ENCODE measurements at places on chromosomes 5 and 9.

DNA sequence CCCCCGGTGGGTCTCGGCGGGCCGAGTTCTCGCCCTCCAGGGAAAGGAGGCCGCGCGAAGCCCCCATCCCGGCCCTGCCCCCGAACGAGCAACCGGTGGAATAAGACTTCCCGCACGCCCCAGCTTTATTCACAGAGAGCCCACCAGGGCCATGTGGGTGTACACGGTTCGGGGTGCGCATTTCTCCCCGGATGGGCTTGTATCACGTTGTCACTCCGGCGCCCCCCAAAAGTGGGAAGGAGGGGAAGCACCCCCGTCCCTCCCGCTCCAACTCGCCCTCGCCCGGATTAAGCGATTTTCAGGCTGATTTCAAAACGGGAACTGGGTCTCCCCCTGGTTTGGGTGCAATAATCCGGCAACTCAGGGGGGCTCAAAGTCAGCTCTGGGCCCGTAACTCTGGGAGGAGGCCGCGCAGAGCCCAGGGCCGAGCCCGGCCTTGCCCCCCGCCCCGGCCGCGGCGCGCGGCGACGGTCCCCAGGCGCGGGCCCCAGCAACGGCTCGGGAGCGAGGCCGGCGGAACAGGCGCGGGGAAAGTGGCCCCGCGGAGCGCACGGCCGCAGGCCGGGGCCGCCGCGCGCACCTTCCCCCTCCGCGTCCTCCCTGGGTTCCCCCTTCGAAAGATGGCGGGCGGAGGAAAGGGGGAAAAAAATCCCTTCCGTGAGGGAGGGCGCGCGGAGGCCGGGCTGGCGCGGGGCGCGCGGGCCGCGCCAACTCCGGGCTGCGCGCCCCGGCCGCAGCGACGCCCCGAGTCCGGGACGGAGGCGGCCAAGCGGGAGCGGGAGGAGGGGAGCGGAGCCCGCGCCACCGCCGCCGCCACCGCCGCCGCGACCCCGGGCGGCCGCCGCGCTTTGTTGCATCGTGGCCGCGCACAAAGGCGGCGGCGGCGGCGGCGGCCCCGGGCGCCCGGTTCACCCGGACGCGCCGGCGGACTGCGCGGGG lies 644 bp downstream of the BRD3 start:
- DNase-seq: no peak

DNA sequence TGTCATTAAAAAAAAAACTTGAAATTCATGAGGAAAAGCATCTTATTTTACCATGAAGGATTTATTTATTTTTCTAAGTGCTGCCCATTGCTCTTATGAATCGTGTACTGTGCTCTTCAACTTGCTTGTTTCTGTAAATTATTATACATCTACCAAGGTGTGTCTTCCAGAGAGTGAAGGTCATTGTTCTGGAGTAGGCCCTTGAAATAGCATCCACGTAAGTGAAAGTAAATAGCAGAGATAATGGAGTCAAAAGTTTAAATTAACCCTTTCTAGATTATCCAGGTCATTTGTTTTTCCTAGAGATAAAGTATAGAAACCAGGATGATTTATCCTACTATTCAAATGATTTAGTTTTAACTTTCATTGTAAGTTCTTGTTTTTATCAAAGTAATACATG lies 473.1 kb downstream of the DIRAS2 start:
- DNase-seq: no peak

- no peak for DNase-seq
Observed at GRCh38 chr9:35617548-35617947, 665 bp downstream of the CD72 start.

GRCh38 chr5:1564182-1564748 lies 40.5 kb upstream of the LPCAT1 start:
- no peak for DNase-seq

- DNase-seq: no peak
Observed at GRCh38 chr9:35028341-35028740, 38.8 kb downstream of the DNAJB5 start.

DNA sequence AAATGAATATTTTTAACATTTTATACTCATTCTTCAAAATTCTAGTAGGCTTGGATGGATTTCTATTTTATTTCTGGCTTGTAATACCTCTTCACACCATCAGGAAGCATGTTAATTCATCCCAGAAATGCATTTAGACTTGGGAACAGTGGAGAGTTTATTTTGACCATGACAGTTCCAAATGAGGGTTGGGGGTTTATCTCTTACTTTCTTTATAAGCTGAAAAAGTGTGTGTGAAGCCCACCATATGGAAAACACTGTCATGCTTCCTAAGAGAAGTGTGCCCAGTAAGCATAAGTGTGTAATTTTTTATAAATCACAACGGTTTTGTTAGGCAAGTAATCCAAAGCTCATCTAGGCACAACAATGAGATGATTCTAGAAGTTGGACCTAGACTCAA lies 215.6 kb downstream of the ADCY2 start:
- DNase-seq: no peak

GRCh38 chr5:159032656-159033350 lies 66.9 kb downstream of the EBF1 start:
- no peak for DNase-seq

DNA sequence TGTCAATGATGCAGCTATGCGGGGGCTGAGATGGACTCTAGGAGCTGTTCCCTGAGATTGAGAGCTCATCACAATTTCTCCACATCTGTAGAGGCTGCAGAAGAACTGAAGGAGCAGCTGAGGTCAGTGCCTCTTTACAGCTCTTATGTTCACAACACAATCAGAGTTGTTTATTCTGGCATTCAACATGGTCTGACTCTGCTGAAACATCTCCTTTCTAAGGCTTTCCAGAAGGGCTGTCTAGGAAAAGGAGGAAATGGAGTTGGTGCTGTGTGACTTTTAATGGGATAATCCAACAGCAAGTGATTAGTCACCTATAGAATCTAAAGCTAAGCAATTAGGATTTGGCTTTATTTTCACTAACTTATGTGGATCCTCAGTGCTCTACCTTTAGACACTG lies 6.0 kb downstream of the POU5F2 start:
- DNase-seq: no peak

DNA sequence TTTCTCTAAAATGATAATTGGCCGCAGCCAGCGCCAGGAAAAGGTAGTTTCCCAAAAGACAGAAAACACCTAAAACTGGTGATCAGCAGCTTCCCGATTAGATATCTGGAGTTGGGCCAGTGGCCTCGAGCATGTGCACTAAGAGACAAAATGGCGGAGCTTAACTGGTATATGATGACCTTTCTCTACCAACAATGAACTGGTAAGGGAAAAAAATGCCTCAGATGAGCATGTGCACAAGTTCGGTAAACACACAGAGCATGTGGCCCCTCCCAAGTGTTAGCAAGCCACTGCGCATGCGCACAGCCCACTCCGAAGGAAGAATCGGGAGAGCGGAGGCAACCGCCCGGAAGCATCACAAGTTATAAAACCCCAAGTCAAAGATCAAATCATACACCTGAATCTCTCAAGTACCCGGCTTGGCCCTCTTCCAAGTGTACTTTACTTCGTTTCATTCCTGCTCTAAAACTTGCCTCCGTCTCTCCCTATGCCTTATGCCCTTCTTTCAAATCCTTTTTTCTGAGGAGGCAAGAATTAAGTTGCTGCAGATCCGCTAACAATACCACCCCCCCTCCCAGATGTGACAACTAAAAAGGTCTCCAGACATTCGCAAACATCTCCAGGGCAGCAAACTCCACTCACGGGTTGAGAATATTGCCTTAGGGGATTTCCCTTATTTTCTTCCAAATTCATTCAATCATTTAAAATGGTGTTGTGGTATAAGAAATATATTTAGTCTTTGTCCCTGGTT lies 15.0 kb upstream of the PTBP3 start:
- DNase-seq: peak; percentile 40

DNA sequence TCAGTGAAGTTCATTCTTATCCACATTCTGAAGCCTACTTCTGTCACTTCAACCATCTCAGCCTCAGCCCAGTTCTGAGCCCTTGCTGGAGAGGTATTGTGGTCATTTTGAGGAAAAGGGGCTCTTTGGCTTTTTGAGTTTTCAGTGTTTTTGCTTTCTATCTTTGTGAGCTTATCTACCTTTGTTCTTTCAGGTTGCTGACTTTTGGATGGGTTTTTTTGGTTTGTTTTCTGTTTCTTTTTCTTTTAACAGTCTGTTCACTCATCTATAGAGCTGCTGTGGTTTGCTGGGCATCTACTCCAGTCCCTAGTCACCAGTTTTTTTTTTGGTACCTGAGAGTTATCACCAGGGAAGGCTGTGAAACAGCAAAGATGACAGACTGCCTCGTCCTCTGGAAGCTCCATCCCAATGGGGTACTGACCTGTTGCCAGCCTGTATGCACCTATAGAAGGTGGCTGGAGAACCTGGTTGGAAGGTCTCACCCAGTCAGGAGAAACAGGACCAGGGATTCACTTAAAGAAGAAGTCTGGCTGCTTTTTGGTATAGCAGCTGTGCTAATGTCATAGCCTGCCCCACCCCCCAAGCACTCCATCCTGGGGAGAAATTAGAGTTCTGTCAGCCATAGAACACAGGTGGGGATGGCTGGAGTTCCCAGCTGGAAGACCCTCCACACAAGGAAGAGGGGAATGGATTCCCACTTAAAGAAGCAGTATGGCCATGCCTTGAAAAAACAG lies 138.6 kb upstream of the TSLP start:
- DNase-seq: no peak

DNA sequence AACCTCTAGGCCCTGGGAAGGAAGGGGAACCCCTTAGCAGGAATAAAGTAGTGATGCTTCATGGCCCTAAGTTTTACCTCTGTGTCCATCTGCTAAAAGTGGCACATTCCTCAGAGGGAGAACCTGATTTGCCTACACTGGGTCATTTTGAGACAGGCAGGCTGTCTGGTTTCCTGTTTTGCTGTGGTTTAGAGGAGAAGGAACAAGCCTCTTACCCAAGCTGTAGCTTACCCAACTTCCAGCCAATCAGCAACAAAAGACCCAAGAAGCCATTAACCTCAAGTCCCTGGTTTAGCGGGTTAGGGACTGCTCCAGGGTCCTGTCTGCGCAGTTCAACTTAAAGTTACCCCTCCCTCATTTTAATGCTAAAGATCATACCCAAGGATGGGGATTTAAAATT lies 411.0 kb downstream of the MAT2B start:
- DNase-seq: no peak

- DNase-seq: no peak
Observed at GRCh38 chr9:127169575-127169883, 47.1 kb upstream of the ANGPTL2 start.

DNA sequence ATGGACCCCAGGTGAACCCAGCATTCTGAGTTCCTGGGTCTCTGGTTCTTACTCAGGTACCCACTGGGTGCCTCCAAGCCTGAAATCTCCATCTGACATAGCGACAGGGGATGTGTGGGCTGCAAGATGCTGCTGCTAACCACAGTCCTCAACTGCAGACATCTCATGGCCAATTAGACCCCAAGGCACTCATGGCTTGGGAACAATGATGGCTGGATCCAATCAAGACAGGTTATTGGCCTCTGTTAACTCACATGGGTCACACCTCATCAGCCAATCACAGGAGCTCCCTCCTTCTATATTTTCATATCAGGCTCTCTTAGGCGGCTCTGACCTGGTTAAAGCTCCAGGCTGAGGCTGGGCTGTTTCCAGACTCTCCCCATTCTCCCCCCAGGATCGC lies 57.0 kb downstream of the CXXC5 start:
- no peak for DNase-seq

DNA sequence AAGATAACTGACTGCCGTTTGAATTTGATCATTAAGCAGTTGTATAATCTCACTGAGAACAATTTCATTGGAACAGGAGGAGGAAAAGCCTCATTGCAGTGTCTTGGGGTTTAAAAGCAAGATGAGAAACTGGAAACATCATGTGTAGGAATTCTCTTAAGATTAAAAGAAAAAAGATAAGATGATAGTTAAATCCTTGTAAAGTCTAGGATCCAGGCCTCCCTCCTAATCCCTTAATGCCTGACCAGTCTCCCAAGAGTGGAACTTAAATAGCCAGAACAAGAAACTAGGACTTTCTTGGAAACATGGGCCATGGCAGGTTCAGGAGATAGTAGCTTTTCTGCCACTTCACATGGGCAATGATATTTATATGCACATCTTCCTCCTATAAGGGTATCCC lies 37.0 kb upstream of the LRRC19 start:
- DNase-seq: no peak

- DNase-seq: no peak
Observed at GRCh38 chr5:139378941-139379361, 4.1 kb downstream of the SLC23A1 start.

DNA sequence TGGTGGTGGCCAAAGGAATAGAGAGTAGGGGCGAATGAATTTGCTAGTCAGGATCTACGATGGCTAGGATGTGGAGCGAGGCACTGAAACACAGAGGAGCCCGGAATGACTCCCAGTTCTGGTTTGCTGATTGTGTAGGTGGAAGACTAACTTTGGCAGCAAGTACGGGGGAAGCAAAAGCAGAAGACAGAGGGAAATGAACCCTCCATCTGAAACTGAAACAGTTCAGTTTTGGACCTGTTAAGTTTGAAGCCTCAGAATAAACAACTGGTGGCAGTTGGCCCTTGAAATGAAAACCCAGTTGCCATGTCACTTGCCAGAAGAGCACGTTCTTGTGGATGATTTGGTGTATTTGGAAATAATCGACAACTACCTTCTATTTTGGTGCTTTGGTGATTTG lies 15.4 kb upstream of the SMIM15 start:
- DNase-seq: no peak

GRCh38 chr5:160318409-160318808 lies 6.0 kb upstream of the CCNJL start:
- no peak for DNase-seq

All from activated CD8-positive, alpha-beta memory T cell treated with anti-CD3 and anti-CD28 coated beads for 1 hour (primary cell).